ENCODE measurements at places on chromosomes 7 and 10.
A peak's percentile ranks its signal among the peaks of the same experiment; 100 is the strongest.

DNA sequence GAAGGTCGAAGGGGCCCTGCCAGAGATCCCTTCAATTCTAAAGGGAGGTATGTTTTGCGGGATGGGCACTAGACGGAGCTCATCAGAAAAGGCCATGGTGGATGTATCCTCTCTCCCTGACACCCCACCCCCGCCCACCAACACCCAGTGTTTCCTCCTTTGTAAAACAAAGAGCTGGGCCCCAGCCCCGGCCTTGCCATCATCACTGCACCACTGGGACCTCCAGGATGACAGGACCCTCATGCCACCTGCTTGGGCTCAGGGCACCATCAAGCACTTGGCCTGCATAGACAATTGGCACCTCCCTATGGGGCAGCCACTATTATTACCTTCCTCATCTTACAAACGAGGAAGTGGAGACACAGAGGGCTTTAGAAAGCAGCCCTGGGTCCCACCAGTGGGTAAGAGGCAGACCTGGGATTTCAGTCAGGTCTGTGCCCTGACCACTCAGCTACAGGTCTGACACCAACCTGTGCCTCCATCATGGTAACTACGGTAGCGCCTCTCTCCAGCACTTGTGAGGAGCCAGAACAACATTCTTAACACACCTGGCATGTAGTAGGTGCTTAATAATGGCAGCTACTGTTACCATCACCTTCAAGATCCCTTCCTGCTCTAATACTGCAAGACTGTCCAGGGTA is 2.0 kb downstream of the CALML3 start:
- no peak for DNase-seq

- DNase-seq = no peak
Observed at GRCh38 chr7:114959931-114960330, 38.0 kb downstream of the MDFIC start.

GRCh38 chr10:131391936-131392335 is 80.4 kb upstream of the TCERG1L start:
- no peak for DNase-seq

- DNase-seq = peak; percentile 18
Observed at GRCh38 chr10:14102056-14102455, 228.7 kb downstream of the FRMD4A start.

- DNase-seq = no peak
Observed at GRCh38 chr10:26326851-26327250, 110.3 kb downstream of the GAD2 start.

GRCh38 chr10:47294501-47294900 is 5.5 kb upstream of the GDF10 start:
- DNase-seq = no peak

- no peak for DNase-seq
Observed at GRCh38 chr7:81925530-81925929, 155.7 kb upstream of the HGF start.

DNA sequence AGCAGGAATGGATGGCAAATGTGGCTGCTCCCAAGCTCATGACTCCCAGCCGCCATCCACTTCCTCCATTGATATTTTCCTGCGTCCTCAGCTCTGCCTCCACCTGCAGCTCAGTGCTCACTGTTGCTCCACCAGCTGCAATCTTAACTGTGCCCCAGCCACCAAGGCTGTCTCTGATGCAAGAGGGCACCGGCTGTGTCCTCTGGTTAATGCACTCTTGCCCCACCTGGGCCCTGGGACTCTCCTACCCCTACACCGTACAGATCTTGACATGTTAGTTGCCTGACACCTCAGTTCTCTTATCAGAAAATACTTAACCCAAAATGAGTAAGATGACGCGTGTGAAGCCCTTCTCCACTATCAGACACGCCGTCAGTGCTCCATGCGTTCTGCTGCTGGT is 45.5 kb upstream of the GPR26 start:
- no peak for DNase-seq

GRCh38 chr10:61821153-61821552 is 80.3 kb upstream of the ARID5B start:
- peak; percentile 16 for DNase-seq

GRCh38 chr7:101578552-101578951 is 50.5 kb downstream of the MYL10 start:
- DNase-seq = no peak

- no peak for DNase-seq
Observed at GRCh38 chr10:91974960-91975359, 51.4 kb downstream of the BTAF1 start.

DNA sequence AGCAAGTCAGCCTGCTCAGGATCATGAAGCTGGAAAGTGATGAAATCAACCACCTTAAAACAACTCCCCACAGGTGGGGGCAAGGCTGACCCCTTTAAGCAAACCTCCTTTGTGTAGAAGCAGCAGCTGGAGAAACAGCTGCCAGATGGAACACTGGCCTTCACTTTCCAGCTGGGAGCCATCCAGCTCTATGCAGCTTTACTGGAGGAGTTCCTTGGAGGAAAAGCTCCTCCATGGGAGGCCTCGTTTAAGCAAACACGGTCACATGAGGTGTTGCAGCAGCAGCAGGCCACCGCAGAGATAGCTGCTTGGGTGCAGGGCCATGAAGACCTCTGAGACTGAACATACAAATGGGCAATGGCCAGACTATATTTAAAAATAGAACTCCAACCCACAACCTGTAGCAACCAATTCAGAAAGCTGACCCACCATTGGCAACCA is 13.0 kb upstream of the DLG5 start:
- no peak for DNase-seq

- no peak for DNase-seq
Observed at GRCh38 chr10:131068760-131069159, 242.8 kb downstream of the TCERG1L start.

- DNase-seq = no peak
Observed at GRCh38 chr10:31166606-31167005, 134.9 kb upstream of the ZNF438 start.

- DNase-seq = no peak
Observed at GRCh38 chr10:555682-556350, 133.7 kb downstream of the DIP2C start.

- no peak for DNase-seq
Observed at GRCh38 chr7:157693071-157693520, 356.3 kb downstream of the DNAJB6 start.

- DNase-seq = no peak
Observed at GRCh38 chr7:151597541-151598444, 78.1 kb upstream of the RHEB start.

GRCh38 chr10:23190872-23191763 is 994 bp upstream of the PTF1A start:
- DNase-seq = no peak

DNA sequence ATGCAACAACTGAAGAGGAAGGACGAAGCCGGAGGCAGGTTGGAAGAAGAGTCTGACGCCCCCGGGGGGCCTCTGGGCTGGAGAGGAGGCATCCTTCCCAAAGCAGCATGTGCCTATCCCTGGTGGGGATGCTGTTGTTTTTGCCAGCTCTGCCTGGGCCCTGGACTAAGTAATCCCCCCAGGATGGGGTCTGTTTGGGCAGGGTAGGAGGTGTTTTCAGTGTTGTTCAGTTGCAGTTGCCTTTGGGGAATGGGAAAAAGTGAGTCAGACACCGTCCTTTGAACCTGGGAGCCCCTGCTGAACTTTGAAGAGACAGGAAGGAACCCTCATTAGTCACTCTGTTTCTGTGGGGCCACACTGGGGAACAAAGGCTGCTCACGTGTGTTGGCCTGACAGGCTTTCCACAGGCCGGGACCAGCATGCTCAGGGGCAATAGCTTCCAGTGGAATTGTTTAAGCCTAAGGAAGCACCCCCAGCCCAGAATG is 35.2 kb upstream of the GDF10 start:
- no peak for DNase-seq

DNA sequence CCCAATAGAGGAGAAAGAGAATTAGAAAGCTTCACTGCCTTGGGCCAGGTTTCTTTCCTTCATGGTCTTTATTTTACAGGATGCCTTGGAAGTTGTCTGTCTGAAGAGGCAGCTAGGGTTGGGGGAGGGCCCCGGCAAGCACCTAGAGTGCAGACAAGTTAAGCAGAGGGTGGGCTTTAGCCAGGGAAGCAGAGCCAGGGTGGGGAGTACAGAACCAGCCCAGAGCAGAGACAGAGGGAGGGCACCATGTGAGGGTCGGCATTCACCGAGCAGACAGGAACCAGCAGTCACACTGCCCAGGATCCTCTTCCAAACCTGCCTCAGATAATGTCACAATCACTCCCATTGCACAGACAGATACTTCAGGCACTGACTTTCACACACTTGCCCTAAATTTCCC is 75.9 kb downstream of the ADARB2 start:
- DNase-seq = no peak

DNA sequence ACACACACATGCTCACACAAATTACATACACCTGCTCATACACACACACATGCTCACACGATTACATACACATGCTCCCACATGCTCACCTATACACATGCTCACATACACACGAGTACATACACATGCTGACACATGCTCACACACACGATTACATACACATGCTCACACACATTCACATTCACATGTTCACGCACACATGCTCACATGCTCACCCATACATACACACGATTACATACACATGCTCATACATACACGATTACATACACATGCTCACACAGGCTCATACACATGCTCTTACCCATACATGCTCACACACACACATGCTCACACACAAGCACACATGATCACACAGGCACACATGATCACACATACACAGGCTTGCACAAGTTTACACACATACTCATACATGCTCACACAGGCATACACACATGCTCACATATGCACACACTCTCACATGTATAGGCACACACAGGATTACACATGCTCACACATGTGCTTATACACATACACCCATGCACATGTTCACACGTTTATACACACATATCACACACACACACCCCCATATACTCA is 118.5 kb downstream of the PAXIP1 start:
- no peak for DNase-seq

DNA sequence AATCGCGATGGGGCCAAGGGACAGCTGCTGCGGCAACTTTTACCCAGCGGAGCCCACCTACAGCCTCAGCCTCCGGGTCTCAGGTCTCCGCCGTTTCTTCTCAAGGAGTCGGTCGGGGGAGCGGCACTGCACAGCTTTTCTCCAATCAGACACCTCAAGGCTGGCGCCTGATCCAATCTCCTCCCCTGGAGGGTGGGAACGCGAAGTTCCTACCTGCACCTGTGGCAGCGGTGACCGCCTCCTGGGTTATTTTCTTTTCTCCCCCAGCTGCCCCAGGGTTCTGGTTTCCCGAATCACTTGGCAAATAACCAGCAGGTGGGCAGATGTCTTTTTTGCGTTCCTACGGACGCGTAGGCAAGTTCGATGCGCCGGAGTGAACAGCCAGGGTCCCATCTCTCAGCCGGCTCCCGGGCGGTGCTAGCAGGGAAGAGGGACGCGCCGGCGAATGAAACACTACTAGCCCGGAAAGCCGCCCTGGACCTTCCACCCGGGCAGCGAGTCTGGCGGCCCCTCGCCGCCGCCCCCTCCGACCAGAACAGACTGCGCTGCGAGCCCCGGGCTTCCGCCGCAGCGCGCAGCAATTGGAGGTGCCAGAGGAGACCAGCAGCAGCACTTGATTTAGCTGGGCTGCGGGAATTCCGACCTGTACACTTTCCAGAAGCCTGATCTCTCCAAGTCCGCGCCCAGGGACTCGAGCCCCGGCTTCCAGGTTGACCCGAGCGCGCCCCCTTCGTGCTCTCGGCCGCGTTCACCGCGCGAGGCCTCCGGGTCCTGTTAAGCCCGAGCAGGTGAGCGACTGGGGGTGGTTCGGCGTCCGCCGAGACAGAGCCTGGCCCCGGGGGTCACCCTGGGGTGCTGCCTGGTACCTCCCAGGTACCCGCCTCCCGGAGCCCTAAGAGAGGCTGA is at the start of gene PRR15:
Gene PRR15 (plus strand): TSS at position 246 of the 906 bp plus-strand sequence. CDS start 2,495 bp downstream, outside the sequence.
- peak; percentile 73 for DNase-seq

Measured in NT2/D1 (cell line).